Liver (tissue), 10 donors: ENCODE measurements at places on chromosomes 1 and 21. TPM values are rescaled to one million over a fixed set of nuclear protein-coding genes. Genes with fewer than 3 reads are reported as not detected.

DNA sequence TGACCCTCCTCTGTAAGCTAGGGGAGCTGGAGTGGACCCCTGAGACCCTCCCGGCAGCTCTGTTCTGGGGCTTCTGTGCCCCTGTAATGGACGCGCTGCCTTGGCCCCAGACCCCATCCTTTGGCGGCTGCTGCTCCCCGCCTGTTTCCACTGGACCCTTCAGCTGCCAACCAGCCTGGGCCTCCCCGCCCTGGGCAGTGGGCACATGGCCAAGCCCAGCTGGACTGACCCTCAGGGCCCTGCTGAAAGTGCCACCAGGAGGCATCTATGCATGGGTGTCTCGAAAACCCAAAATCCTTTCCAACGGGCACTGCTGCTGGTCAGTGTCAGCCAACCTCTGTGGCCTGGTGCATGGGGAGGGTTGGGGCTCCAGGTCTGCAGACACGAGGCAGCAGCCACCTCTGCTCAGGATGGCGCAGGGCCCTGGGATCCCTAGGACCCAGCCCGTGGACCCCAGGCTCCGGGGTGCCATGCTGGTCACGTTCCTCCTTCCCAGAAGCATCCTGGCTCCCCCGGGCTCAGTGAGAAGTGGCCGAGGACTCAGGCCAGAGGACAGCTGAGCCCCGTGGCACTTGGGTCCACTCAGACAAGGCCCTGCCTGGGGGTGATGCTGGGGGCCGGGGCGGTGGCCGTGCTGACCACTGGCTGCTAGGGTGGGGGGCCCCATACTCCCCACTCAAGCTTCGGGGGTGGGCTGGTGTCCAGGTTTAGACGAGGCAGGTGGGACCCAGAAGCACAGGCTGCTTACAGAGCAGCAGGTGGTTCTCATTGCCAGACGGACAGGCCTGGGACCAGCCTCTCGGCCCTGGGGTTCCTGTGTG is 46.9 kb downstream of the SLX9 start:
- no peak overlapping the region for H3K4me3 ChIP-seq
- no peak for DNase-seq
- no peak overlapping the region for H3K27ac ChIP-seq
- no peaks in the 10 kb centered on the region for H3K27me3 ChIP-seq

- H3K27me3 ChIP-seq = no peaks in the 10 kb centered on the region
- H3K4me1 ChIP-seq = no peaks in the 10 kb centered on the region
- no peak overlapping the region for H3K27ac ChIP-seq
- DNase-seq = no peak
- no peaks in the 10 kb centered on the region for H3K36me3 ChIP-seq
Observed at GRCh38 chr1:114015075-114015474, 35.8 kb downstream of the OLFML3 start.

- DNase-seq = no peak
- no peak overlapping the region for H3K4me3 ChIP-seq
- peaks cover 93% of the 10 kb centered on the region for H3K36me3 ChIP-seq
- H3K27me3 ChIP-seq = no peaks in the 10 kb centered on the region
Observed at GRCh38 chr1:145837656-145838055, 7.8 kb upstream of the NUDT17 start.

GRCh38 chr1:212221801-212222200 is 63.4 kb upstream of the PPP2R5A start:
- no peaks in the 10 kb centered on the region for H3K36me3 ChIP-seq
- H3K27ac ChIP-seq = no peak overlapping the region
- no peak for DNase-seq
- H3K4me1 ChIP-seq = peaks cover 7% of the 10 kb centered on the region
- no peaks in the 10 kb centered on the region for H3K27me3 ChIP-seq

GRCh38 chr1:178064191-178064821 is 29.6 kb upstream of the RASAL2 start:
- no peaks in the 10 kb centered on the region for H3K27me3 ChIP-seq
- H3K27ac ChIP-seq = no peak overlapping the region
- DNase-seq = no peak
- H3K36me3 ChIP-seq = no peaks in the 10 kb centered on the region
- H3K4me1 ChIP-seq = no peaks in the 10 kb centered on the region

DNA sequence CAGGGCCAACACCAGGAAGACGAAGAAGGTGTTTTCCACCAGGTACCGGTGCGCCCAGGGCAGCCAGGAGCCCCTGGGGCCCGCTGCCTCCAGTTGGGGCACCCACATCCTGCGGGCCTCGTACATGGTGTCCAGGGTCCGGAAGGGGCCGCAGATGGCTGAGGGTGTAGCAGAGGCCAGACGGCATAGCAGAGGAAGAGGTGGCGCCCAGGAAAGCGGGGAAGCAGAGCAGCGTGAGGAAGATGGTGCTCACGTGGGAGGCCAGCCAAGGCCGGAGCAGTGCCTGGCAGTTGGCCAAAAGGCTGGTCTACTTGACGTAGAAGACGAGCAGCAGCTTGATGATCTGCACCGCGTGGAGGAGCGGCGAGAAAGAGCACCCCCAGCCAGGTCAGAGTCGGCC is 40.4 kb downstream of the ZNF691 start:
- no peaks in the 10 kb centered on the region for H3K27me3 ChIP-seq
- H3K36me3 ChIP-seq = no peaks in the 10 kb centered on the region
- DNase-seq = no peak
- H3K4me3 ChIP-seq = no peak overlapping the region
- H3K27ac ChIP-seq = no peak overlapping the region

GRCh38 chr1:71019233-71019969 is 28.2 kb downstream of the PTGER3 start:
- no peaks in the 10 kb centered on the region for H3K36me3 ChIP-seq
- DNase-seq = no peak
- no peaks in the 10 kb centered on the region for H3K27me3 ChIP-seq
- H3K4me3 ChIP-seq = no peak overlapping the region
- H3K4me1 ChIP-seq = no peaks in the 10 kb centered on the region
- H3K27ac ChIP-seq = no peak overlapping the region

Gene XPR1
- 8.0 TPM for total RNA-seq

Gene GJB4
- total RNA-seq = not detected

- no peak for DNase-seq
- no peaks in the 10 kb centered on the region for H3K36me3 ChIP-seq
- H3K4me1 ChIP-seq = no peaks in the 10 kb centered on the region
- no peak overlapping the region for H3K4me3 ChIP-seq
- no peaks in the 10 kb centered on the region for H3K27me3 ChIP-seq
Observed at GRCh38 chr1:178494569-178494971, 2.2 kb downstream of the CLEC20A start.

Gene LRRC71
- not detected for total RNA-seq

- DNase-seq = no peak
- H3K36me3 ChIP-seq = no peaks in the 10 kb centered on the region
- H3K4me3 ChIP-seq = no peak overlapping the region
- no peaks in the 10 kb centered on the region for H3K27me3 ChIP-seq
Observed at GRCh38 chr1:24190983-24191461, 3.9 kb upstream of the IFNLR1 start.

DNA sequence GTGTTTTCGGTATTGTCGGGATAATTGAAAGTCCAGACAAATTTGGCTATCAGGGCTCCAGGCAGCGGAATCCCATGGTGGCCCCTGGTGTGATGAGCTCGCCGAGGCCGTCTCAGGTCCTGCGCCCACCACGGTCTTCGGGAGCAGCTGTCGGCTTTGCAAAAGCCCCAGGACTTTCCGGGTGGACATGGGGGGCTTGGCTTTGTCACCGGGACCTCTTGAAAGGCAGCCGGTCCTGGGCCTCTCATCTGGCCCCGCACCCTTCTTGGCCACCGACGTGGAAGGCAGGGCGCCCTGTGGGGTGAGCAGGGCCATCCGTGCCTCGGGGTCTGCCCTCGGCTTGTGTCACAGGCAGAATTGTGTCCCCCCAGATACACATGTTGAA is 87.1 kb upstream of the ACTRT2 start:
- no peak for DNase-seq
- H3K36me3 ChIP-seq = no peaks in the 10 kb centered on the region
- no peaks in the 10 kb centered on the region for H3K4me1 ChIP-seq
- no peak overlapping the region for H3K27ac ChIP-seq
- no peak overlapping the region for H3K4me3 ChIP-seq

Gene ATAD3C
- total RNA-seq = 0.19 TPM

Gene SLC25A34
- total RNA-seq = 0.79 TPM

Gene B3GALT6
- 9.0 TPM for total RNA-seq

- no peak for DNase-seq
- H3K4me3 ChIP-seq = no peak overlapping the region
- H3K36me3 ChIP-seq = no peaks in the 10 kb centered on the region
- no peak overlapping the region for H3K27ac ChIP-seq
- no peaks in the 10 kb centered on the region for H3K27me3 ChIP-seq
Observed at GRCh38 chr1:111963985-111964738, 25.3 kb downstream of the KCND3 start.

GRCh38 chr1:53219711-53220110 is 723 bp downstream of the CZIB start:
- H3K4me1 ChIP-seq = peaks cover 12% of the 10 kb centered on the region
- DNase-seq = no peak
- H3K36me3 ChIP-seq = no peaks in the 10 kb centered on the region
- H3K27me3 ChIP-seq = no peaks in the 10 kb centered on the region

DNA sequence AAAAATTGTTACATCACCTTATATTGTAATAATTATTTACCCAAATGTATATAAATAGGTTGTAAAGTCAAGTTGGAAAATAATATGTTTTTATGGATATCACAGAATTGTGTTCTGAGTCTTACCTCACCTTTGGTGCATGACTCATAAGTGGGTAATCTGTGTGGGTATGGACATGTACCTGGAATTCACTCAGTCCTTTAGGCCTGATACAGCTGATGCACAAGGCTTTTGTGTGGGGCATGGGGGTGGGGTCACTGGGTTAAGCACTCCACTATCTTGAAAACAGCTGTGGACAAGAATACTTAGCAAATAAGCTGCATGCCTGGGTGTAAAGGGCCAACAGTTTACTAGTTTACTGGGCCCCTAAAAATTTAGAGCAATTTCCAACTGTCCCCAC is 34.4 kb downstream of the INKA2 start:
- H3K4me1 ChIP-seq = peaks cover 6% of the 10 kb centered on the region
- peaks cover 19% of the 10 kb centered on the region for H3K36me3 ChIP-seq
- H3K27ac ChIP-seq = no peak overlapping the region
- DNase-seq = no peak

DNA sequence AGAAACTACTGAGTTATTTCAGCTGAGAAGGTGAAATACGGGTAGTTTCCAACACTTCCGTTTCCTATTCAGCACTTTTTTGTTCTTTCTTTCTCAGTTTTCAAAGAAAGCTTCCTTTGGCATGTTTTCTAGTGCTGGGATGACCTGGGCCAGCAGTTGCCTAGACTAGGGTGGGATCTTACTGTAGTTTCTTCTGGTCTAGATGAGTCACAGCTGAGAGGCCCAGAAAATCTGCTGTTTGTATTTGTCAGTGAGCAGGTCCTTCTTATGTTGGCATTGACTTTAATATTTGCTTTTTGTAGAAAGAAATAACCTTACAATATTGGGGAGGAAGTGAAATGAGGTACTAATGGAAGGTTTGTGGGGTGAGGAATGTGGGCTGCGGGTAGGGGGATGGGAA is 22.2 kb downstream of the C1orf21 start:
- no peaks in the 10 kb centered on the region for H3K27me3 ChIP-seq
- no peaks in the 10 kb centered on the region for H3K4me1 ChIP-seq
- H3K4me3 ChIP-seq = no peak overlapping the region
- no peaks in the 10 kb centered on the region for H3K36me3 ChIP-seq

Gene INSRR
- total RNA-seq = not detected

DNA sequence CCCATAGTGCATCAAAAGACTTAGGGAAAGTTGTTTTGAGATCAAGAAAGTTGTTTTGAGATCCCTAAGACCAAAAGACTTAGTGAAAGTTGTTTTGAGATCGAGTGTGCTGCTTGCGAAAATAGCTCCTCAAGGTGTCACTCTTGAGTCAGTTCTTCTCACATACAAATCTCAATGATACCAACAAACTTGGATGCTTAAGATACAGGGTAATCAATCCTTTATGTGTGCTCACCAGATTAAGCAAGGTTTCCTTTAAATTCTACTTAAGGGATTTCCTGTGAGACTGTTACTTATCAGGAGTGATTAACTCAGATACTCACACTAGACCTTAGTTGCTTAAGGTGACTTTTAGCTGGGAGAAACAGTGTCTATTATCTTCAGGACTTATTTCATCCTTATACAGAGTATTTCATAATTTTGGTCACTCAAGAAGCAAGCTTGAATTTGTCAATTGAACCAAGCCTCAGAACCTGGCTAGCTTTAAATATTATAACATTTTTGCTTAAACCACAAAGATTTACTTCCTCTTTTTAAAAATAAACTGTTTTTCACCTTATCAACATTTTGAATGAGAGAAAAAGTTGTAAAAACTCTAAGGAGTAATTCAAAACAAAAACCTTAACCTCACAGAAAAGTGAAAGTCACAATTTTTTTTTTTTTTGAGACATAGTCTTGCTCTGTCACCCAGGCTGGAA is 8.0 kb upstream of the RLF start:
- H3K36me3 ChIP-seq = no peaks in the 10 kb centered on the region
- H3K27ac ChIP-seq = no peak overlapping the region
- H3K4me1 ChIP-seq = peaks cover 3% of the 10 kb centered on the region
- no peaks in the 10 kb centered on the region for H3K27me3 ChIP-seq
- no peak for DNase-seq

DNA sequence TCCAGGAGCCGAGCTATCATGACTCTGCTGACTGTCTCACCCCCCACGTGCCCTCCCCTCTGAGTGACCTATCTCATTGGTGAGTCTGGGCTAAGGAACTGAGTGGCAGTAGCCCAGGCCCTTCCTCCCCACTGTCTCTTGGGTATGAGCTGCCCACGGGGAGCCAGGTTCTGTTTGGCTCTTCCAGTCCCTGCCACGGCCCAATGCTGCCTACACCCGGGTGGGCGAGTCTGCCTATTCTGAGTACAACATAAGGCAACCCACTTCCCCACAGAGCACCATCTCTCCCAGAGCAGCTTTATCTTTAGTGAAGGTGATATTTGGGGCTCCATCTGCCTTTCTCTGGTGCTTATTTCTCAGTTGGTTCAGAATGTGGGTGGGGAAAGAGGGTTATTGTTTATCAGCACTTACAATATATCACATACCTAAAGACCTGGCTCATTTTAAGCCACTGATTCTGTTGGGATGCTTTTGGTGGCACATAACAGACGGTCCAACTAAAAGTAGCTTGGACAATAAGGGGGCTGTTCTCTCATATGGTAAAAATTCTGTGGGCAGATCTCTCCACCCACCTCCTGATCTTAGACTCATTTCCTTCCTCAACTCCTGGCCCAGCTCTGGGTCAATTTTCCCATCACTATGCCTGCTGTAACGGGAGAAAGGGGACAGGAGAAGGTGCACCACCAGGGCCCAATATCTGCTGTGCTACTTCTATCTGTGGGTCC is 27.7 kb upstream of the VWA5B1 start:
- H3K27ac ChIP-seq = no peak overlapping the region
- no peak overlapping the region for H3K4me3 ChIP-seq
- DNase-seq = no peak
